ENCODE measurements at places on chromosomes 2 and 18.

GRCh38 chr2:159840616-159841015 is 42.6 kb upstream of the CD302 start:
- no peak for DNase-seq

DNA sequence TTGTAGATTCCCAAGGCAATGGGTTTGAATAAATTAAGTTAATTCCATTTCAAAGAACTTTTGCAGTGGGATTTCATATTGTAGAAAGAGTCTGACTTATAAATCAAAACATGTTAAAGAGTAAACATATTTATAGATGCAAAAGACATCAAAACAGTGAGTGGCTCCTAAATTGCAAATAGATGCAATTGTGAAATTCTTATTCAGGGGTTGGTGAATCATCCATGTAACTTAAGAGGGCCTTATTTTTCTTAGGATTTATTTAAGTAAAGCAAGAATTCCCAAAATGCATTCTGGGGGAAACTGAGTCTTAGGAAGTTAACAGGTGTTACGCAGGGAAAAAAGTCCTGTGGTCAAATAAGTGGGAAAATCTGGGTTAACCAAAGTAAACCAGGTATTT is 11.3 kb downstream of the TANC1 start:
- no peak for DNase-seq

GRCh38 chr2:196821195-196821594 is 12.0 kb upstream of the C2orf66 start:
- no peak for DNase-seq

GRCh38 chr2:113826346-113827285 is 63.3 kb upstream of the ACTR3 start:
- no peak for DNase-seq

GRCh38 chr2:198499539-198499938 is 695.1 kb downstream of the PLCL1 start:
- DNase-seq, result no peak

DNA sequence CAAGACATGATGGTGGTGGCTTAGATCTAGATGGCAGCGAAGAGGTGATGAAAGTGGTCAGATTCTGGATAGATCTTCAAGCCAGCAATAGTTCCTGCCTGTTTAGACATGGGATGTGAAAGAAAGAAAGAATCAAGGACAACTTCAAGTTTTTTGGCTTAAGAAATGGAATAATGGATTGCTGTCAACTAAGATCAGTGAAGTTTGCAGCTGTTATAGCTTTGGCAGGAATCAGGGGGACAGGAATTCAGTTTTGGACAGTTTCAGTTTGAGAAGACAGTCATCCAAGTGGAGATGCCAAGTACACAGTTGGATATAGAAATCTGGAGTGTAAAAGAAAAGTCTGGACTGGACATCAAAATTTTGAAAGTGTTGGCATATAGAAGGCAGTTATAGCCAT is 283.7 kb upstream of the PKDCC start:
- DNase-seq, result no peak
